Posterior vena cava (tissue), 2 donors: ENCODE measurements at places on chromosomes 2 and 18. TPM values are rescaled to one million over a fixed set of nuclear protein-coding genes. Genes with fewer than 3 reads are reported as not detected.

Gene TRAK2
- total RNA-seq = 124 TPM

Gene CTAGE1
- not detected for total RNA-seq

Gene GKN1
- not detected for total RNA-seq

Gene PDE11A
- total RNA-seq = 1.4 TPM

Gene HRH4
- total RNA-seq = not detected

Gene ATP6V1B1
- total RNA-seq = 1.4 TPM

Gene PPP1CB
- 429 TPM for total RNA-seq

Gene ANKRD30BL
- total RNA-seq = not detected

Gene EML6
- 12.1 TPM for total RNA-seq

Gene RNF181
- 99.2 TPM for total RNA-seq

Gene TNS1
- total RNA-seq = 1,508 TPM

Gene PCARE
- total RNA-seq = not detected

Gene TWIST2
- 23.0 TPM for total RNA-seq

Gene FOXD4L1
- total RNA-seq = not detected

Gene MBD1
- 48.6 TPM for total RNA-seq

Gene TXNDC2
- total RNA-seq = 0.29 TPM

Gene PARD6G
- 5.1 TPM for total RNA-seq

Gene ONECUT2
- 0.05 TPM for total RNA-seq

Gene UGT1A3
- not detected for total RNA-seq

Gene ZFP36L2
- total RNA-seq = 148 TPM

Gene B3GNT7
- 7.7 TPM for total RNA-seq

Gene ORC4
- 36.4 TPM for total RNA-seq

Gene HSBP1L1
- 5.9 TPM for total RNA-seq

Gene CARF
- 9.9 TPM for total RNA-seq

Gene ACVR1C
- 0.19 TPM for total RNA-seq

Gene COLEC12
- total RNA-seq = 54.9 TPM

Gene RAX
- not detected for total RNA-seq

Gene HOXD4
- total RNA-seq = 7.2 TPM

Gene MYO3B
- total RNA-seq = not detected

Gene CASP10
- 8.4 TPM for total RNA-seq

Gene STARD7
- 71.4 TPM for total RNA-seq

Gene LCT
- total RNA-seq = not detected

Gene CEBPZOS
- 33.3 TPM for total RNA-seq

Gene KCNJ13
- not detected for total RNA-seq

Gene SLC4A3
- total RNA-seq = 10.1 TPM

Gene CDH20
- total RNA-seq = 0.88 TPM

Gene HMSD
- total RNA-seq = not detected

Gene DNAJC5G
- 0.19 TPM for total RNA-seq

Gene OXER1
- 1.00 TPM for total RNA-seq

Gene RGPD3
- total RNA-seq = not detected

Gene CRYGC
- not detected for total RNA-seq

Gene ZSWIM2
- not detected for total RNA-seq

Gene LDLRAD4
- 52.3 TPM for total RNA-seq

Gene MAP3K19
- not detected for total RNA-seq

Gene LYG1
- total RNA-seq = 0.97 TPM

Gene TMEM169
- total RNA-seq = 0.51 TPM

Gene RAD51AP2
- not detected for total RNA-seq
